ENCODE measurements at places on chromosomes 1 and 21.

DNA sequence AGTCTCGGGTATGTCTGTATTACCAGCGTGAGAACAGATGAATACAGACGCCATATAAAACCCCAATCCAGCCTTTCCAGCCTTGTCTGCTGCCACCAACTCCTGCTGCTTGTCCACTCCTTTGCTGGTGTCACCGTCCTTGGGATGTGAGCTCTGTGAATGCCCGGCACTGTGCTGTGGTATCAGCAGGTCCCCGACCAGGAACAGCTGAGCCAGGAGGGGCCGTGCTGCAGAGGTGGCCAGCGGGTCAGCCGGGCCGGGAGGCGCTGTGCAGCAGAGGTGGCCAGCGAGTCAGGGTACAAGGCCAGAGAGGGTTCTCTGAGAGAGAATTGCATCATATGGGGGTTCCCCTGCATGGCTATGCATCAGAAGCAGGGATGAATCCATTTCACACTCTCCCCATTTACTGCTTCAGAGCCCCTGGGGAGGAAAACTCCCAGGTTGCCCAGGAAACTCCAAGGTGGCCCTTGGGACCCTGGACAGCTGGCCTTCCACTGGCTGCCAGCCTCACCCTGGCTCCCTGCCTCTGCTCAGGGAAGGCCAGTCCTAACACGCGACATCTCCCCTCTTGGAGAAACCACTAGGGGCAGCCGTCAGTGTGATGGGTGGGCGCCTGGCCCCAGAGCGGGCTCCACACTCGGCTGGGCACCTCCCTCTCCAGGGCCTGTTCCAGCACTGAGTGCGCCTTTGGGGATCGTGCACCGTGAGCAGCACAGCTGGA is 122.4 kb upstream of the COL6A1 start:
- DNase-seq: no peak

DNA sequence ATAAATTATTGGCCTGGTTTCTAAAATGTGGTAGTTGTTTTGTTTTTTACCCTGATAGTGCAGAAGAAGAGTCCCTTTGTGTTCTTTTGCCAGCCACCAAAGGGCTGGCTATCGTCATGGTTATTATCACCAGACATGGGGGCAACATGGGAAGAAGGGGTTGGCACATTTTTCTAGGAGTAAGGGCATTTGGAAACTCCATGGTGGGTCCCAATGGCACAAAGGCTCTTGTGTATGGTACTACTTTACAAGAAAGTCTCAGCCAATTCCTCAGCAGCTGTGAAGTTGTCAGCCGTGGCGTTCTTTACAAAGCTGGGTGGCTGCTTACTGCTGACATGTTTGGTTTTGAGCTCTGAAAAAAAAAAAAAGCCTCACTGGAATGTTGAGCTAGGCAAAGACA is 330.4 kb upstream of the ESRRG start:
- DNase-seq: no peak

DNA sequence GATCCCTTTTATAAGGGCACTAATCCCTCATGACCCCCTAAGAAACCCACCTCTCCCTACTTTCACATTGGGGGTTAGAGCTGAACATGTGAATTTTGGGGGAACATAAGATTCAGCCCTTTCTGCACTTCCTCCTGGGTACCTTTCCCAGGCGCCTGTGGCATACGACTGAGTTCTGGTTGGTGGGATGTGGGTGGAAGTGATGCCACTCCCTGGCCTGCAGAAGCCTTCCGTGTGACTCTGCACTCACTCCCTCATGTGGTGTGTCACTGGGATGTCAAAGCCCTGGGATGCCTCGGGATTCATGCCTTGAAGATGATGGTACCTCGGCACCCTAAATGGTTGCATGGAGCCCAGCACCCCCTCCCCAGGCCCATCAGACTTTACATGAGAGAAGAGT is 28.3 kb upstream of the VASH2 start:
- DNase-seq: no peak

DNA sequence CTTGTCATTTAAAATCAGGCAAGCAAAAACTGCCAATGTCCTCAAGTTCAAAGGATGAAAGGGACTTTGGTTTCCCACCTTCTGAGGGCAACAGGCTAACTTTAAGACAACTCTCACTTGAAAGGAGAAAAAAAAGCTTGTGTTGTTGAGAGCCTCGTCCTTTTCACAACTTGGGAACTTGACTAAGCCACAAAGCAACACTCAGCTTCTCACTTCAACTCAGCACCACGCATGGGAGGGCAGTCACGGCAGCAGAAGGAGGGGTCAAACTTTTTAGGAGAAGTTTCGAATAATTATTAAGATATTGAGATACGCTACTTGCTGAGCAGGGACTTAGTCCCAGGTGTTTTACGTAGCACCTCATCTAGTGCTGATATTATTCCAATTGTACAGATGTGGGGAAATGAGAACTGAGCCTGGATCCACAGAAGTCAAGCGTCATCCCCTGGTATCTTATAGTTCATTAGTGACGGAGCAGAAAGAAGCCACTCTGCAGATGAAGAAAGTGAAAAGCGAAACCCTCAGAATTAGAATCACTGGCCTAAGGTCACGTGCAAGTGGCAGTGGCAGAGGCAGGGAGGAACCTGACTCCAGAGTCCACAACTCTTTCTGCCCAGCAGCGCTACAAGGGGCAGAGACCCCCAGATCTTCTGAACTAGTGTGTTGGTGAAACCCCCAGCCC is 83.6 kb downstream of the JAK1 start:
- DNase-seq: peak; percentile 42

- DNase-seq: peak; percentile 56
Observed at GRCh38 chr1:235329139-235329902, 951 bp downstream of the GGPS1 start.

DNA sequence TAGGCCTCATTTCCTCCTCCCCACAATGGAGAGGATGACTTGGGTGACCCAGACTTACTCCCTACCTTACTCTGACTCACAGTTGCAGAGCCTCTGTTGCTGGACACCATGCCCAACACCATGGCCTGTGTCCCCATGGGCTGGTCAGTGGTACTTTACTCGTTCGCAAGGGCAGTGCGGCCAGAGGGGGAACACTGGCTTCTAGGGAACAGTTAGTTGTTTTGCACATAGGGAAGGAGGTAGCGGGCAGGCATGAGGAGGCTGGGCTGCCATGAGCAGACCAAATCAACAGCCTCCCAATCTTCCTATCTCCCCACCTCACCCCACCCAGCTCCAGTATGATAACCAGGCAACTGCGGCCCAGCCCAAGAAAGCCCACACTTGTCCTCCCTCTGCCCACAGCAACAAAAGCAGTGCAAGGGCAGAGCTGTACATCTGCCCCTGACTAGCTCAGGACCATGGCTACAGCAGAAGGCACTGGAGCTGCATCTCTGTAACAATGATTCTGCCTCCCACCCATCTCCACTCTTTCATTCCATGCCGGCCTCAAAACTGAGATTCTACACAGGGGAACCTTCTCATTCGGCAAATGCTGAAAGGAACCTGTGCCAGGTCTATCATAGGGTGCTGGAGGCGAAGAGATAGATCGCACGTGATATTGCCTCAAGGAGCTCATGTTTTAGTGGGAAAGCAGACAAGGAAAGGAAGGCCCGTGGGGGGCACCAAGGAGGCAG is 18.6 kb downstream of the TAL1 start:
- no peak for DNase-seq

GRCh38 chr1:25046194-25046532 is 116.1 kb upstream of the RUNX3 start:
- DNase-seq: peak; percentile 48

DNA sequence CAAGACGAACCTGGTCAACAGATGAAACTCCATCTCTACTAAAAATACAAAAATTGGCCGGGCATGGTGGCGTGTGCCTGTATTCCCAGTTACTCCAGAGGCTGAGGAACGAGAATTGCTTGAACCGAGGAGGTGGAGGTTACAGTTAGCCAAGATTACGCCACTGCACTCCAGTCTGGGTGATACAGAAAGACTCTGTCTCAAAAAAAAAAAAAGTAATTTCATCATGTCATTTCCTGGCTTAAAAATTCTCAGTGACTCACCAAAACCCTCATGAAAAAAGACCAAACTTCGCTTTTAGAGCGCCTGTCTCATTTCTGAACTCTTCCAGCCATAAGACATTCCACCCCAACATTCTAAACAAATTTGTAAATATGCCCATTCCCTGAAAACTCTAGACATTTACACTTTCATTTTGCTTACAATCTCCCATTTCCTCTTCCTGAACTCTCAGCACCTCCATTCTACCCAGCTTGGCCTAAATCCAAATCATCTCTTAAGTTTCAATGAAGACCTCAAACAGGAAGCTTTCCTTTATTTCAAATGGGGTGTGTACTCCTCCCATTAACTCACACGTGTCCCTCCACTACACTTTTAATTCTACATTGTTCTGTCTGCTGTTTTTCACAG is 50.5 kb upstream of the PRRC2C start:
- DNase-seq: no peak

- DNase-seq: no peak
Observed at GRCh38 chr1:224276771-224277487, 53.0 kb downstream of the NVL start.
